ENCODE measurements at places on chromosomes 7 and 10.
A peak's percentile ranks its signal among the peaks of the same experiment; 100 is the strongest.

GRCh38 chr10:63265222-63265617, 132.1 kb downstream of the NRBF2 start:
- DNase-seq = peak; percentile 38

DNA sequence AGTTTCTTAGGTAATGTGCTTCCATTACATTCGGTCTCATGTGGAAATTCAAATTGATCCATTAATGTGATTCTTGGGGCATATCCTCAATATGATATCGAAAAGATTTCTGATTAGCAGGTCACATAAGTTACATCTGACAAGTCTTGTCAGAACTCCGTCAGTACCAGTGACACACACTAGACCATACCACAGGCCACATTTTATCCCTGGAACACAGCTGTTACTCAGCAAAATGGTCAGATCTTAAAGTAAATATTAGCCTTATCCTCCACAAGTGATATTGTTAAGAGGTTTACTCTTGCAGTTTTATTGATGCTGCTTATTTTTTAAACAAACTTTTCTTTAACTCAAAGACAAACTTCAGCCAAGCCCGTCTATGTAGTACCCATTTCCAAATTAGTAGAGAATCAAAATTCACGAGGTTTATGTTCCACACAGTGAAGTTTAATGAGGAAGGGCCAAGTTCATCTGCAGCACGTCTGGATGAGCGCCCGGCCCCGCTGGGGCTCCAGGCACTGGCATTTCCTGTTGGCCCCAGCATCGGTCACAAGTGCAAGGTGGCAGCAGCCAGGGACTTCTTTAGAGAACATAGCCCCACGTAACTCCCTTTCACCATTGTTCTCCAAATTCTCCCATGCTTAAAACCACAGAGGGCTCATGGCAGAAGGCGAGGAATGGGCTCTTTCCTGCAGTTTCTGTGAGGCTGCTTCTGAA, 132.2 kb downstream of the VIPR2 start:
- peak; percentile 88 for DNase-seq

- DNase-seq = no peak
Measured at GRCh38 chr7:149879766-149880637, 6.2 kb downstream of the ATP6V0E2 start.

GRCh38 chr10:89921403-89921802, 220.0 kb downstream of the KIF20B start:
- DNase-seq = no peak

GRCh38 chr10:90051474-90051873, 350.1 kb downstream of the KIF20B start:
- DNase-seq = no peak

GRCh38 chr7:155464183-155464582, 6.3 kb downstream of the EN2 start:
- no peak for DNase-seq

- no peak for DNase-seq
Measured at GRCh38 chr10:28545967-28546644, 13.2 kb downstream of the WAC start.

GRCh38 chr10:133185916-133186315, 25.9 kb downstream of the KNDC1 start:
- DNase-seq = no peak

DNA sequence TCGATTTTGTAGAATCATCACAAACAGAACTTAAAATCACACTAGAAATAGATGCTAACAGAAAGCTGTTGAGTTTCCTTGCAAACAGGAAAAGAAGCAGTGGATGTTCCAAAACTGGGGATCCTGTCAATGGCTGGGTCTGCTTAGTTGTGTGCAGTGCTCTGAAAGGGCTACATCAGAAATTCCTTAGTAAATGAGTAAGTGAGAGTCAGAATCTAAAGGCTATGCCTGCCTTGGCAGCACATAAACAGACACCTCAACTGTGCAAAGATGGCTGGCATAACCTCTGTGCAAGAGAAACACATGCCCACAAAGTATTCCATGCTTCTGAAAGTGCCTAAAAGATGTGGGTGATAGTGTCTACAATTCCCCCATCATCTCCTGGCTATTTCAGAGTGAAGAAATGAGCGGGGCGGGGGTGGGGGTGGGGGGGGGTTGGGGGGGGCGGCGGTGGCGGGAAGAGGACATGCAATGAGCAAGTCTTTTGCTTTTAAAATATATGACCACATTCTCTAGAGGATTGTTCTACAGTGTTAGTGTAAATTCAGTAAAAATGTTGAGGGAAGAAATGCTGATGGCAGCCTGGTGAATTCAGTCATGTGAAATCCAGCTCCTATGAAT, 138.1 kb upstream of the LAMB4 start:
- DNase-seq = no peak

DNA sequence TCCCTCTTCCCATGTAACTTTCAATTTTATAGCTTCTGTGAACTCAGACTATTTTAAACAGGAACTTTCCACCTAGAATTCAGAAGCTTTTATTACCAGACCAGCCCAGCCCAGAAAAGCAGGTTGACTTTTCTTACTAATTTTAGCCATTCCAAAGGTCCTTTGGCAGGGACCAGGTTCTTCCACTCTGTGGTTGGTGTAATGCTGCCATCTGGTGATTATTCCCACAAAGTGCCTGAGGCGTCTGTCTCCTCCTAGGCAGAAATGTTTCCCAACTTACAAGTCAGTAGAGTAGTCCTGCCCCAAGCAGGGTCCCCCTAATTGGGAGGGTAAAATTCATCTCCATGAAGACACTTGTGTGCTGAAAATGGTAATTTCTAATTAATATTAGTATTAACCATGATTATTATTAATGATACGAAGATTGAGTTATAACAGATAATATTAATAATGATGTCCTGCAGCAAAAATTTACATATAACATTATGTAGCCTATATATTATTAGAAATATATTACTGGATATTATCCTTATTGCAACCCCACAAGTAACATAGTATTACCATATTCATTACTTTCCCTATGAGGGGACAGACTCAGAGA, 53.0 kb upstream of the PPP1R17 start:
- DNase-seq = peak; percentile 75

- DNase-seq = no peak
Measured at GRCh38 chr7:2621061-2621828, 10.5 kb upstream of the TTYH3 start.

DNA sequence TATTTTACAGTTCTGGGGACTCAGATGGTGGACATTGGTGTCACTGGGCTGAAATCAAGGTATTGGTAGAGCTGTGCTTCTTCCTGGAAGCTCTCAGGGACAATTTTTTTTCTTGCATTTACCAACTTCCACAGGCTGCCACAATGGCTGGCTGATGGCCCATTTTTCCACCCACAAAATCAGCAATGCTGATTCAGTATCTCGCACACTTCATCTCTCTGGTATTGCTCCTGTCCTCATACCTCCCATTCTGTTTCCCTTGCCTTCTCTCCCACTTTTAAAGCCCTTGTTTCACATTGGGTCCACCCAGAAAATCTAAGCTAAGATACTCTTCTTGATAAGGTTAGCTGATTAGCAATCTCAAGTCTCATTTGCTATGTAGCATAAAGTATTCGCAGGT, 530.9 kb upstream of the POM121L12 start:
- DNase-seq = no peak

DNA sequence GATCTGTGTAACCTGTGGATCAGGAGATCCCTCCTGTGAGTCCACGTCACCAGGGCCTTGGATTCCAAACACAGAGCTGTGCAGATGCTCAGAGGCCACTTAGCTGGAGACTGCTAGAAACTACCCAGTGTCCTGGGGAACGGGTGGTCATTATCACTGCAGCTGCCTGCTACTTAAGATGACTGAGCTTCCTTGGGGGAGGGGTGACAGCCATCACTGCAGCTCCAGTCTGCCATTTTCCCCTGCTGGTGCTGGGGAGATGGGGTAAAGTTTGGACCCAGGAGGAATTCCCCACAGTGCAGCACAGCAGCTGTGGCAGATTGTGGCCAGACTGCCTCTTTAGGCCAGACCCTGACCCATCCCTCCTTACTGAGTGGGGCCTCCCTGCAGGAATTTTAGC, 78.8 kb upstream of the VOPP1 start:
- DNase-seq = no peak
